ENCODE measurements at places on chromosomes 3 and 15.

- DNase-seq, result no peak
Observed at GRCh38 chr3:50233176-50233575, 2.8 kb upstream of the GNAI2 start.

DNA sequence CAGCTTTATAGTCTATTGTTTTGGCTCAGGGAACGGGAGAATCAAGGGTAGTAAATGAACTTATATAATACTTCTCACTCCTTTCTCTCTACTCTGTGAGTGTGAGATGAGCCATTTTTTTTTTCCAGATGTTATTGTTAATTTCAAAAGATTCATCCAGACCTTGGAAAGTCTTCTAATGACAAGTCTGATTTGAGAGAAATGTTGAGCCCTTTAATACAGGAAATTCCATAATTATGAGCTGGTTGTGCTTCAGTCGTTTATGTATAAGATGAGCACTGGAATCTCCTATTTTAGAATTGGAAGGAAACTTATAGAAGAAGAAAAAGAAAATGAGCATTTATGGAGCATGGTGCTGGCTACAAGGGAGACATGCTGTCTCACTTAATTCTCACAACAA is 92.0 kb downstream of the FBN1 start:
- no peak for DNase-seq

DNA sequence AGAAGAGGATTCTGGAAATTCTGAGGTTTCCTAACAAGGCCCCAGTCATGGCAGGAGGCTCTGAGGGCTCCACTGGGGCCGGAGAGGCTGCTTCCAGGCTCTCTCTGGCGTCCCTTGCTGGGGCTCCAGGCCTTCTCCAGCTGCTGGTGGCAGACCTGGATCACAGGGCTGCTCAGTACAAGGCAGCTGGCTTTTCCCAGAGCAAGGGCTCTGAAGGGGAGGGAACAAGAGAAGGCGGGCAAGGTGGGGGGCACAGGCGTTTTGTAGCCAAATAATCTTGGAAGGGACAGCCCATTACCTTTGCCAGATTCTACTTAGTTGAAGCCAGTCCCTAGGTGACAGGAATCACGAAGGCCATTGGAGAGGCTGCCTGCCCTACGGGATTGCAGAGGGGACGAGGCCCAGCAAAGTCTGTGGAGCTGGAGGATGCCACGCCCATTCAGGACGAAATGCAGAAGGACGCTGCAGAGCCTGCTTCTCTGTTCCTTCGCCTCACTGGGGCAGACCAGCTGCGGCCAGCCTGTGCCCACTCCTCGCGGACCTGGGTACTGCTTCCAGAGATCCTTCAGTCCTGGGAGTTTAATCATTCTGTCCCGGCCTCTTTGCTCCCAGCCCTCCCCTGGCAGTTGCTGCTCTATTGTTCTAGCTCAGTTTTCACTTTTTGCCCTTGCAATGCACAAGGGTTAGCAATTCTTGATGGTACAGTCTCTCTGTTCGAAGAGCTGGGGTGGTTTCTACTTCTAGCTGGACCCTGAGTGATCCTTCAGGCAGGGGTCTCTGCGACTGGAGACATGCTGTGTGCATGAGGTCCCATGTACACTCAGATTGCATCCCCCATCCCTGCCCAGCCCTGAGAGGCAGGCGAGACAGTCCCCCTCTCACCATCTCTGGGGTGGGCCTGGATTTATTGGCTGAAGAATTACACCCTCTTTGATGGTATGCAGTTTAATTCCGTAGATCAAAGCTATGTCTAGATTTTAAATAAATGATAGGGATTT is 149.3 kb upstream of the MEF2A start:
- no peak for DNase-seq

DNA sequence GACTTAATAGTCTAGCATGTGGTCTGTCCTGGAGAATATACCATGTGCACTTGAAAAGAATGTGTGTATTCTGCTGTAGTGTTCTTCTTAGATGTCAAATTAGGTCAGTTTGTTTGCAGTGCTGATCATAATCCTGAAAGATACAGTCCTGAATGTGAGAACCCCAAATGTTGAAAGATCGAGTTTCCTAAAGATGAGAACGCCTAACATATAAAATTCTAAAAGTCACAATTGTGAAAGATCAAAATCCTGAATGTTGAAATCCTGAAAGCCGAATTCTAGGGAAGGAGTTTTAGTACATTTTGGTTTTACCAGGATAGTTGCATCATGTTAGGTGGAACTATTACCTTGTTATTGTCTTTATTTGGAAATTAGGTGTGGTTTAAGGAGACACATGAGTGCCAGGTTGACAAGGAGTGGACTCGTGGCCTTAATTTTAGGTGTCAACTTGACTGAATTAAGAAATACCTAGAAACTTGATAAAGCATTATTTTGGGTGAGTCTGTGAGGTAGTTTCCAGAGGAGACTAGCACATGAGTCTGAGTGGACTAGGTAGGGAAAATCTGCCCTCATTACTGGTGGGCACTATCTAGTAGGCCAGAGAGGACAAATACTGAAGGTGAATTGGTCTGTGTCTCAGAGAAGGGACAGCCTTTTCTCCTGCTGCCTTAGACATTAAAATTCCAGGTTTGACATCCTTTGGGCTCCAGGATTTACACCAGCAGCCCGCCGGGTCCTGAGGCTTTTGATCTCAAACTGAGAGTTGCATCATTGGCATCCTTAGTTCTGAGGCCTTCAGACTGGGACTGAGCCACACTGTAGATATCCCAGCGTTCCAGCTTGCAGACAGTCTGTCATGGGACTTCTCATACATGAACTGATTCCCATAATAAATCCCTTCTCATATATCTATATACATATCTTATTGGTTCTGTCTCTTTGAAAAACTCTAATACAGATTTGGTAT is 77.1 kb downstream of the LRRC28 start:
- no peak for DNase-seq

GRCh38 chr15:87620393-87620792 is 636.1 kb downstream of the NTRK3 start:
- DNase-seq, result no peak

DNA sequence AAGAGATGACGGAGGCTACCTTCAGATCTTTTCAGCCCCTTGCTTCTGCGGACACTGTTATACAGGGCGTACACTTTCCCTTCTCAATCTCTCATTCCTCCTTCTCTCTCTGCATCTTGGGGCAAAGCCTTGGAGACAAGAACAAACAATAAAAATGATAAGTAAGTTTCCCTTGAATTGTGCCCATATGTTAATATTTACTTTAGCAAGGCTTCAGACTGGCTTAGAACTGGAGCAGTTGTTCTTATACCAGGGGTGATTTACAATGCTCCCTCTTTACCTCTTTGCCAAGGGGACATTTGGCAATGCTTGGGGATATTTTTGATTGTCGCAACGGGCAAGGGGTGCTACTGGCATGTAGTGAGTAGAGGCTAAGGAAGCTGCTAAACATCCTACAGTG is 29.4 kb downstream of the TIMMDC1 start:
- DNase-seq, result no peak

- DNase-seq, result no peak
Observed at GRCh38 chr15:27223179-27223578, 252.2 kb downstream of the GABRG3 start.

GRCh38 chr3:67648229-67648628 is 6.2 kb downstream of the SUCLG2 start:
- DNase-seq, result no peak

DNA sequence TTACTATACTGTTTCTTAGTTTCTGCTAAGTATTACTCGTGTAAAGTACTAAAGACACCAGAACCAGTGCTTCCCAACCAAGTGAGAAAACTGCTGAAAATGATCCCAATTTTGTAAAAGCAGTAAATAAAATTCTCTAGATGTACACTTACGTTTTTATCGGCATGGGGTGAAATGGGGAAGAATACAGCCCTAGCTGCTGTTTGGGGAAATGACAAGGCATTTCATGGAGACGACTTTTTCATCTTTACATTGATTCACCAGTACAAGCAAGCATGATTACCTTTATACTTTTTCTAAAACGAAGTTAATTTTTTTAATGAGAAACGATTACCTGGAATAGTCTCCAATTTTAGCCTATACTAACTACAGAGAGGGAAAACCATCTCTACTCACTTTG is 1.4 kb downstream of the PSMD6 start:
- DNase-seq, result no peak

DNA sequence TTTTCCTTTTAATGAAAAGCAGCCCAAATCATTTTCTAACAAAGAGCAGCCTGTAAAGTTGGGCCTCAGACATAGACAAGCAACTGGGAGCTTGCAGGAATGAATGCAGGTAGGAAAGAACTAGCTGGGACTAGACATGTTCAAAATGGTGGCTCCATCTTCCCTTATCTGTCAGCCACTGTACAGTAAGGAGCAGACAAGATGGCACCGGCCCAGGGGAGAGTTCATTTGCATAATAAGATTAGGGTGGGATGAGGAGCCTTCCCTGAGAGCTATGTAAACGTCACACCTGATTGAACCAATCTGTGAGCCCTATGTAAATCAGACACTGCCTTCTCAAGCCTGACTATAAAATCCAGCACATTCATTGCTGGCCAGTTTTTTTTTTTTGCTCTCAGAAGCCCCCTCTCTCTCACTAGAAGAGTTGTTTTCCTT is 59.7 kb upstream of the GK5 start:
- DNase-seq, result no peak

DNA sequence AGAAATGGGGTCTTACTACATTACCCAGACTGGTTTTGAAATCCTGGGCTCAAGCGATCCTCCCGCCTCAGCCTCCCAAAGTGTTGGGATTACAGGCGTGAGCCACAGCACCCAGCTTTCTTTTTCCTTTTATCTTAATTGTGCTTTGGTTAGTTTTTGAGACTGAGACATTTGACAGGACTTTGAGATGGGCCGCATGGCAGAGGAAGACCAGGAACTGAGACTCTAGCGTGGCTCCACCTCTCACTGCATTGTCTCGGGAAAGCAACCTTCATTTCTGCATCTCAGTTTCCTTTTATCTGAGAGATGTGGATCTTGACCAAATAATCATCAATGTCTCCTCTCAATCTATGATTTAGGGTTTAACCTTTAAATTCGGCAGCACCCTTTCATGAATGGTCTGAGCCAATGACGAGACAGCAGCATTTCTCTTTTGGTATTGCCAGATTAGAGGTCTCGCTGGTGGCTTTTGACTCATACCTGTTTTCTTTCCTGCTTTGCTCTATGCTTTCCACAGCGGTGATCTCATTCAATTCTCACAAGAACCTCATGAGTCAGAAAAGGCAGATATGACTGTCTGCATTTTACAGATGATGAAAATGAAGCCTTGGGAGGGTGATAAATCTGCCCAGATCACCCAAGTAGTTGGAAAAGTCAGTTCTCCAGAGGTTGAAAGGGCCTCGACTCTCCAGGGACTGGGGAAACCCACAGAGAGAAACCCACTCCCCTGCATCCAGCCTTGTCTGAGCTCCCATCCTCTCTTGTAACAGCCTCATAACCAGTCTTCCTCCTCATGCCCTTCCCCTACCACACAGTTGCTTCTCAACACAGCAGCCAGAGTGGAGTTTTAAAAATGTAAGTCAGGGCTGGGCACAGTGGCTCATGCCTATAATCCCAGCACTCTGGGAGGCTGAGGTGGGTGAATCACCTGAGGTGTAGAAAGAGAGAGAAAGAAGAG is 84.8 kb upstream of the FOXB1 start:
- DNase-seq, result no peak

- peak; percentile 80 for DNase-seq
Observed at GRCh38 chr15:84658080-84658787, at the start of gene NMB. Gene NMB, minus strand, starts transcription at chr15:84658199. Its CDS starts 47 bp downstream, at chr15:84658152.

GRCh38 chr3:62585861-62586260 is 212.5 kb upstream of the FEZF2 start:
- no peak for DNase-seq

DNA sequence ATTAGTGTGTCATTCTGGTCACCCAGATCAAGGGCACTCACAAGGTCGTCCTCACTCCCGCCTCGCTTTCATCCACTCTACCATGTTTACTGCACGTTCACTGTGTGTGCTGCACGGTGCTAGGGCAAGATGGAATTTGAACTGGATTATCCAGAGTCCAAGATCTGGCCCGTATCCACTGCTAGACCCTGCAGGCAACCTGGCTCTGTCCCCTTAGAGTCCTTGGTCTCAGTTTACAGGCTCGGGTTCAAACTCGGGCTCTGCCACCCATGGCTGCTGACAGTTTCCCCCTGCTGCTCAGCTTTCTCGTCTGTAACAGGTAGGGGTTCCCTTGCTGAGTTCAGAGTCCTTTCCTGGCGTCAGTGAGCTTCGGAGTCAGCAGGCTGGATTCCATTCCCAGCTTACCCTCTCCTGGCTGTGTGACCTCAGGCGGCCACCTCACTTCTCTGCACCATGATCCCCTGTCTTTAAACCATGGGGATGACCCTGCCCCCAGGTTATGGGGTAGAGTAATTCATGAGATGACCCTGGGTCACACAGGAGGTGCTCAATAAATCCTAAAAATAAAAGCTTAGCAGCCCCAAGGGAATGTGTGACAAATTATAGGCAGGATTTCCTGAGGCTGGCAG is 79.6 kb upstream of the SLC6A6 start:
- no peak for DNase-seq

- DNase-seq, result no peak
Observed at GRCh38 chr3:139198929-139199328, 144.9 kb upstream of the MRPS22 start.

DNA sequence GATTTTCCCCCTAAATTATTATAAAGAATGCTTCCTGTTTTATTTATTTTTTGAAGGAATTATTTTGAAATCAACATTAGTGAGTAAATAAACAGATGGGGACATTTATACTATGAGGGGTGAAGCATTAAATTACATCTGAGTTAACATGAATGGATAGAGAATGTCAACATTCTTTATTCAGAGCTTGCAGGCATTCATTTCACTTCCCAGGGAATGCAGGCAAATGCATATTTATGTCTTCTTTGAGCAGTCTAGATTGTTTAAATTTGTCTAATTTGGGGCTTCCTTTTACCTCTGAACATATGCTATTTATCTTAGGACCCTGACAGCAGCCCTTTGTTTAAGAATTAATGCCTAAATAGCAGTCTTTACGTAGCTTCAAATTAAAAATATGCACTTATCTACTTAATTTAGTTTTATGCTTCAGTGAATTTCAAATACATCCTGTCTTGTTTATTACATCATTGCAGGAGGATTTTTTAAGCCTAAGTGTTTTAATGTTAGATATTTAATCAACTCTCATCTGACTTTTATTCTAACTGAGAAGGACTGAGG is 630.5 kb upstream of the LMCD1 start:
- no peak for DNase-seq

DNA sequence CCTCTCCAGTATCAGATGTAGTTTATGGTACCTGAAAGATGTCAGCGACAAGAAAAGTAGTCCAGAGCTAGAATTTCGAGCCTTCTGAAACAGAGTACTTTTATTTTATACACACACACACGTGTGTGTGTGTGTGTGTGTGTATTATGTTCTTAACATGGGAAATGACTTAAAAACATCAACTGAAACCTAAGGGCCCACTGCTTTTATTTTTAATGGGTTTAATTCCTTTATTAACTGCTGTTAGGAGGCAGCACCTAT is 1.9 kb downstream of the TCF12 start:
- no peak for DNase-seq

Measured in effector CD4-positive, alpha-beta T cell (primary cell).